ENCODE measurements at places on chromosomes 7 and 10.

- DNase-seq, result no peak
Observed at GRCh38 chr10:111338035-111338434, 261.2 kb downstream of the ADRA2A start.

DNA sequence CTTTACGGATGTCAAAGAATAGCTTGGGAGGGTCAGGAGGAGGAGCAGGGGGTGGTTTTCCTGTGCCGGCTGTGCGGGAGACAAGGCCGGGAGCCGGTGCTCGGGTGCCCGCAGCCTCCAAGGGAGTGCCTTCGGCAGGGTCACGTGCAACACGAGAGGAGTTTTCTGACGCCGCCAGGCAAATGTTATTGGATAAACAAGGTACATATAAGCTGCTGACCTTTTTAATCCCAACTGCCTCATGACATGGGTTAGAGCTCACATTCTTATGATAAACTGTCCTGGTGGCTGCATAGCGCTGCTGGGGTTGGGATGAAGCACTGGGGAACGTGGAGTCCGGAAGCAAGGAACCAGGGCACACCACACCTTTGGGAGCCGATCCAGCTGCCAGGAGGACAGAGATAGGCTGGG is 124.8 kb upstream of the PDLIM1 start:
- no peak for DNase-seq

- DNase-seq, result no peak
Observed at GRCh38 chr7:3767917-3768777, 467.1 kb downstream of the SDK1 start.

DNA sequence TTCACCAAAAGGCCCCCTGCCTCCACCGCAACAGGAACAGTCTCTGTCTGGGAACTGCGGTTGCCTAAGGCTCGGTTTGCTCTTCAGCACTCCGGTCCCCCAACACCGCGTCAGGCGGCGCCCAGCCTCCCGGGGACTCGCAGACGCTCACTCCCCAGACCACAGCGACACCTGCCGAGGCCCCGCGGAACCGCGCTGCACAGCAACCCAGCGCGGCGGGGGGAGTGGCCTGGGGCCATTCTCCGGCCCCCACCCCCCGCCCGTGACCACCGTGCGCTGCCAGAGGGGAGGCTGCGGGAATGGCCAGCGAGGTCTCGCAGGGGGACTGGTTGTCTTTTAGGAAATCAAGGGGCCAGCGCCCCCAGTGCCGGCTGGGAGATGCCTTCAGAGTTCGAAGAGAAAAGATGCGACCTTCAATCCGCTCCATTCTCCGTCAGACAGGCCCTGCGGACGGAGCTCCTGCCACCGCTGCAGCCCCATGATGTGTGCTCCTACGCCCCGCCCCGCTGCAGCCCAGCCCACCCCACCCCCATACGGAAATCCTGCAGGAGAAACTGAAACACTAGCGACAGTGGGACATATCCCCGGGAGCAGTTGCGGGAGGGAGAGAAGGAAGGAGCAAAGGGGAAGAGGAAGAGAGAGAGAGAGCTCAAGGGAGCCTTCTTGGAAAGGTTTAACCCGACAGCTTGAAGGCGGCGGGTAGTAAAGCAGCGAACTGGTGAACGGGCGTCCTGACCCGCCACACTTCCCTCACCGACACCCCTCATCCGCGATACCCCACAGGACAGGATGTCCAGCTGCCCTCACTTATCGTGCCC is 137.4 kb upstream of the CDCA7L start:
- peak; percentile 63 for DNase-seq

DNA sequence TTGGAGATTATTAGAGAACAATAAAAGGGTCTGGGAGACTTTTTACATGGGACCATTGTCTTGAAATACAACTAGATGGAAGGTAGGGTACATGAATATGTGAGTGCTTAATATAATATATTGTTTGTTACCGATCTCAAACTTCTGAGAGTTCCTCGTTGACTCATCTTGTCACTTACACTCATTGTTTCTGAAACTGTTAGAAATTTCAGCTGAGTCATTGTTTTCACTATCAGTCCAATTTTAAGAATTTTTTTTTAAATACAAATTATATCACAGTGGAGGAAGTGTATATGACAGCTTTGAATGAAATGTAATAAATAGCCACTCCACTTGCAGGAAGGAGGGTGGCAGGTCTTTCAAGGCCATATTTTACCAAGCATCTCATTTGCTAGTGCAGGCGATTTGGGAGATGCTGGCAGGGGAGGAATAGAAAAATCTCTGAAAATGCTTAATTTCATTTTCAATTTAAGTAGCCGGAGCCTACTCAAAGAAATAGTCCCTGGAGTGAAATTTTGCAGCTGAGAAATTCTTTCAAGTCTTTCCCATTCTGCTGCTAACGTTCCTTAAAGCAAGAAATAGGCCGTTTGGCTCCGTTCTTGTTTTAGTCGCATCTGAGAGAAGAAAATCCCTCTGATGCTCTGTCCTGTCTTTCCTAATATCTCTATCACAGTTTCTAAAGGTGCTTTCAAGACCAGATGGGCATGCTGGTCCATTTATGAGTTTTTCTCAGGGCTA is 1404.2 kb upstream of the CELF2 start:
- DNase-seq, result no peak

- no peak for DNase-seq
Observed at GRCh38 chr7:41880107-41880506, 177.2 kb upstream of the INHBA start.

GRCh38 chr10:112966194-112966855 is 16.3 kb downstream of the TCF7L2 start:
- DNase-seq, result no peak

DNA sequence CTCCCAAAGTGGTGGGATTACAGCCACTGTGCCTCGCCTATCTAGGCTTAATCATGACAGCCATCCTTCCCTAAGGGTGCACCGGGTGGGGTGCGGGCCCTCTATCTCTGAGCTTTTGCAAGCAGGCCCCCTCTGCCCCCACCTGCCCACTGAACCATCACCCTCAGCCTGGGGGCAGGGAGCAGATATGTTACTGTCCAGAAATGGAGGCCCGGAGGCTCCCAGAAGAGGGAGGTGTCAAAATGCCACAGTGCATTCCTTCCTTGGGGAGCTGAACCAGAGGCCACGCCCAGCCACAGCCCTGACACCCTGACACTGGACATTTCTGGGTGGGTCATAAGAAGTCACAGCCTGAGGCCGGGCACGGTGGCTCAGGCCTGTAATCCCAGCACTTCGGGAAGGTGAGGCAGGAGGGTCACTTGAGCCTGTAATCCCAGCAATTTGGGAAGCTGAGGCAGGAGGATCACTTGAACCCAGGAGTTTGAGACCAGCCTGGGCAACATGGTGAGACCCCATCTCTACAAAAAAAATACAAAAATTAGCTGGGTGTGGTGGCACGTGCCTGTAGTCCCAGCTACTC is 129.8 kb upstream of the TNRC18 start:
- DNase-seq, result no peak

DNA sequence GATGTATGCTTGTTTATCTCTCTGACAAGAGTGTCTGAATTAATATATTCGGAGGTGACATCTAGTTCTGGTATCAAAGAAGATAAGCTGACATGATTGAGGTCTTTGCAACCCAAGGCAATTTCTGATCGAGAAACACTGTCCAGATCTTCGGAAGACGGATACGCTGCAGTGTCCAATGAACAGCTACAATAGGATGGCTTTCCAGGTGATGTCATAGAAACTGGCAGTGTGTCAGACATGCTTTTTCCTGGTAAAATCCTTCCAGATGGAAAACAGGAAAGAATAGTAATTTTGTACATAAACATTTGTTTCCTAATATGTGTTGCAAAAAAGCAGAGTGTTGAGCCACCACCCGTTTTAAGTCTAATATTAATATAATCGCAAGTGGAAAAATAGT is 33.4 kb downstream of the VWDE start:
- DNase-seq, result no peak

GRCh38 chr7:3393862-3394261 is 92.8 kb downstream of the SDK1 start:
- DNase-seq, result no peak

DNA sequence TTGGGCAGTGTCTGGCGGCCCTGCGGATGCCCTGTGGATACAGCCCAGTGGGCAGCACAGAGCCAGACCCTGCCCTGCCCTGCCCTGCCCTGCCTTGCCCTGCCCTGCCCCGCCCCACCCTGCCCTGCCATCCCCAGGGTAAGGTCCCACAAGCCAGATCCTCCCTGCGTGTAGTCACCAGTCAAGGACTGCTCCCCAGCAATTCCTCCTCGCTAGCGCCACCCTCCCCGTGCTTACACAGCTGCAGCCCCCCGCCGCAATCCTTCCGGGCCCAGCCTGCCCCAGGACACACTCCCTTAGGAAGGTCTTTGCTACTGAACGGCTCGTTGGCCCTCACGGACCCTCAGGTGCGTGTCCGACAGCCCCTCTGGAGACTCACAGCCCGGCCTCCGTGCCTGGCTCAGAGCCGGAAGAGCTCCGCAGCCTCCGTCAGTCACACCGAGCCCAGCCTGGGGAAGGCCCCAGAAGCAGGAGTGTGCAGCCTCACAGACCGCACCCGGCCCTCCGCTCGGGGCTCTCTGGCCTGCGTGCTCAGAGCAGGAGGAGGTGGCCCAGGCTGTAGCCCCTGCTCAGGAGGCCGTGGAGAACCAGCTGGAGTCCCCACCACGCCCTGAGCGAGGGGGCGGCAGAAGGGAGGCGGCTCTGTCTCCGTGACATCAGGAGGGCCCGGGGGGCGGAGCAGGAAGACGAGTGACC is 68.3 kb downstream of the PWWP2B start:
- no peak for DNase-seq

DNA sequence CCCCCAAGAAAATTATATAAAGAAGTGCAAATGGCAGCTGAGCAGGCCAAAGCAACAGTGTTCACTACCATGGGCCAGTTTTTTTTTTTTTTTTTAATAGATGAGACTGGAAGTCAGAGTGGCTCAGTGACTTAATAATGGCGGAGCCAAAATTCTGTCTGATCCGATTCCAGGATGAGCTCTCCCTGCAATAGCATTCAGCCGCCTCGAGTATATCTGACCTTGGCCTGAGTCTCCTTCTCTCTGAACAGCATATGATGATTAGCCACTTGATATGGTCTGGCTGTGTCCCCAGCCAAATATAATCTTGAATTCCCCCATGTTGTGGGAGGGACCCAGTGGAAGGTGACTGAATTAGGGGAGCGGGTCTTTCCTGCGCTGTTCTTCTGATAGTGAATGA is 76.7 kb upstream of the PRLHR start:
- no peak for DNase-seq

DNA sequence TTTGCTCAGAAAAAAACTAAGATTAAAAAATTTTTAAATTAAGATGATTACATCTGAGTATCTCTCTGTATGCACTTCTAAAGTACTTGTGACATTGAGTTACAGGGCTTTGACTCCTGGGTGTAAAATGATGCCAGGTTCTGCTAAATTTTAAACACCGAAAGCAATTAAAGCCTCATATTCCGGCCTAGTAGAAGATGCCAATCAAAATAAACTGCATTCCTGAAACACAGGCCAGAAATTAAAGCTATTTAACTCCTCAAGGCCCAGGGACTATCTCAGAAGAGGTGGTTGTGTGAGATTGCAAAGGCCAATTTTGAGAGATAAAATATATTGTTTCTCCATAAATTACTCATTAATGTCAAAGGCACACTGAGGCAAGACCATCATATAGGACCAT is 388.3 kb downstream of the KIF20B start:
- DNase-seq, result no peak

DNA sequence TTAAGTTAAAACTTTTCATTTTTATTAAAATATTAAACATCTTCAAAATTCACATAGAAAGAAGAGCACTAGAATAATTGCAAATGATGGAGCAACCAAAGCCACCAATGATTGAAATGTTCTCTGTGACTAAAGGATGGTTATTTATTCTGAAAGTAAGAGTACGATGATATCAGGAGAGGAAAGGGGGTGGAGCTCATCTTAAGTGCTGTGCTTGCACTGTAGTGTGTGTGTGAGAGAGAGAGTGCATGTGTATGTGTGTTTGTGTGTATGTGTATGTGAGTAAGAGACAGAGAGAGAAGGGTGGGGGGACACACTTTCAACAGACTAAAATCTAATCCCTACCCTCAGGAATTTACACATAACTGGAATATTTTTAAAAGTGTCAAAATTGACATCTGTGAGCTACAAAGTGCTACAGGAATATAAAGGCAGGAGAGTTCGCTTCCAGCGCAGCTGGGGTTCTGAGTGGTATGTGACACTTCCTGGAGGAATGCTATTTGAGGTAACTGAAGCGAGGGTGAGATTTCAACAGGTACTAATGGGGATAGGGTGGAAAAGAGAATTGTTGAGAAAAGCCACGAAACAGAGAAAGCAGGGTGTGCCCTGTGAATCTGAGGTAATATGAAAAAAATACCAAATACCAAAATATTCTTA is 57.2 kb upstream of the SMNDC1 start:
- DNase-seq, result no peak

GRCh38 chr7:149005427-149006344 is 22.6 kb downstream of the PDIA4 start:
- peak; percentile 73 for DNase-seq

GRCh38 chr7:127383123-127383835 is 9.2 kb downstream of the ZNF800 start:
- no peak for DNase-seq

DNA sequence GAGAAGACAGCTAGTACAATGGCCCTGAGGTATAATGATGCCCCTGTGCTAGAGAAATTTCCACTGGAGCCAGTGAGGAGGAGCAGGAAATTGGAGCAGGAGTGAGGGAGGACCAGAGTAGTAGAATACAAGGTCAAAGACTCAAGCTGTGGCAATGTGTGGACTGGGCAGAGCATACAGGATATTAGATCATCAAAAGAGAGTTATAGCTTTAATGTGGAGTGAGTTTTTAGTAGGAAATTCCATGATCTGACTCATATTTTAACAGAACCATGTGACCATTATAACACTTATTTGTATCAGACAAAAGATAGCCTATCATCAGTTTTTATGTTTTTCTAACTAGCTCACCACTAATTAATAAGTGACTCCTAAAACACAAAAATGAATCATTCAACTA is 154.1 kb downstream of the DGKB start:
- no peak for DNase-seq

GRCh38 chr10:69845574-69846292 is 44.0 kb downstream of the COL13A1 start:
- DNase-seq, result no peak

GRCh38 chr7:20083781-20084180 is 133.4 kb downstream of the MACC1 start:
- DNase-seq, result no peak

DNA sequence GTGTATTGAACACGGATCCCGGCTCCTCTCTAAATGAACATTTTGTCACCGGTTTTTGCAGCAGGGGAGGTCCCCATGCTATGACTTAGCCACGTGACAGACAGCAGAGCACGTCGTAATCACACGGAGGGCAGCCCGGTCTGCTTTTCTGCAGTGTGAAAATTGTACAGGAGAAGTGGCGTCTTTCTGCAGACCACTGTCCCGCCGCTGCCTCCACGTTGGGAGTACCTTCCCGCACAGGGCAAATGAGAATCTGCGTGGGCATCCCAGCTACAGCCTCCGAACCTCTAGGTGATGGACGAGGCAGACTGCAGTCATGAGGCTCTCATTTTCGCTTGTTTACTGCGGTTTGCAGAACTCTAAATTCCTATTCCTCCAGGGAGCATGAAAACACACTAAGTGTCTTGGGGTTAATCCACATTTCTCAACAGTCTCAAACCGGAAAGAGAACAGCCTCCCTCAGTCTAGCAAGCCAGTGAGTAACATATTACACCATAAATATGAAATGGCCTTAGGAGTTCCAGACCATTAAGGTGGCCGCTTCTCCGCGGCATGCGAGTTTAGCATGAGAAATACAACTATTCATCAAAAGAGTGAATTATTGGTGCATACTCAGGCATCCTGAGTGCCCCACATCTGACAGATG is 89.8 kb downstream of the TCERG1L start:
- DNase-seq, result no peak

Measured in T follicular helper cell (primary cell).